ENCODE measurements at places on chromosomes 1 and 21.

- no peak for DNase-seq
Measured at GRCh38 chr21:27168084-27168483, 201.2 kb upstream of the ADAMTS5 start.

- DNase-seq = no peak
Measured at GRCh38 chr21:41477641-41478318, 30.2 kb downstream of the TMPRSS2 start.

DNA sequence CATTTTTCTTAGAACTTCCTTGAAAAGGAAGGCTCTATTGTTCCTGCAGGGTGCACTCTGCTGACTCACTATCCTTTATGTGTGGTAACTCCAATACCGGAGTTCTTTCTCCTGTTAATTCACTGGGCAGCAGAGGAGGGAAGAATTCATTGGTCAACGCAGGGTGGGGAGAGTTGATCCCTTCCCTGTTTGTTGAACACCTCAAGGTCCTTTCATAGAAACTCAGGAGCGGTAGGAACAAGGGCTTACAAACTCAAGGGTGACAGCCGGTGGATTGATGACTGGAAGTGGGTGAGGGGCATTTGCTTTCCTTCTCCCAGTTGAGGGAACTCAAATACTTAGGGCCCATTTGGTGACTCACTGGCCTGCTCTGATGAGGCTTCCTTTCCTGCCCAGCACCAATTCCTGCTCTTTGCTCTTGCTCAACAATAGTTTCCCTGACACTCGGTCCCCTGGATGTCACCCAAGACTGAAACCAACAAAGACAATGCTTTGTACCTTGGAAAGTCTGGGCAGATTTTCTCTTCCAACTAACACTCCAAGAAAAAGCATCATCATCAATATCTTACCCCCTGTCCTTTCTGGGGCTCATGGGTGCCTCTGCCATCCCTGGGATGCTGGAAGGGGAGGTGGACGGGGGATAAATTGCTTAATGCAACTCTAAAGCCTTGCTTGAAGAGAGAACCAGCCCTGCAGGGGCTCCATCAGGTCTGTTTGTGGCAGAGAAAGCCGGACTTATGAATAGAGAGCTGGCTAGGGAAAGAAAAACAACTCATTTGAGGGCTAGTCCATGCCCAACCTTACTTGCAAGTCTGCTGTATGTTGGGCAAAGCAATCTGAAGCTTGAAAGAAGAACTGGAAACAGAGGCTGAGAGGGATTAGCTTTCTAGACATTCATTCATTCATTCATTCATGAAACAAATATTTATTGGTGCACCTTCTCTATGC, 9.3 kb downstream of the SLC26A9 start:
- DNase-seq = no peak

- no peak for DNase-seq
Measured at GRCh38 chr1:170893655-170894297, 41.6 kb upstream of the MROH9 start.

DNA sequence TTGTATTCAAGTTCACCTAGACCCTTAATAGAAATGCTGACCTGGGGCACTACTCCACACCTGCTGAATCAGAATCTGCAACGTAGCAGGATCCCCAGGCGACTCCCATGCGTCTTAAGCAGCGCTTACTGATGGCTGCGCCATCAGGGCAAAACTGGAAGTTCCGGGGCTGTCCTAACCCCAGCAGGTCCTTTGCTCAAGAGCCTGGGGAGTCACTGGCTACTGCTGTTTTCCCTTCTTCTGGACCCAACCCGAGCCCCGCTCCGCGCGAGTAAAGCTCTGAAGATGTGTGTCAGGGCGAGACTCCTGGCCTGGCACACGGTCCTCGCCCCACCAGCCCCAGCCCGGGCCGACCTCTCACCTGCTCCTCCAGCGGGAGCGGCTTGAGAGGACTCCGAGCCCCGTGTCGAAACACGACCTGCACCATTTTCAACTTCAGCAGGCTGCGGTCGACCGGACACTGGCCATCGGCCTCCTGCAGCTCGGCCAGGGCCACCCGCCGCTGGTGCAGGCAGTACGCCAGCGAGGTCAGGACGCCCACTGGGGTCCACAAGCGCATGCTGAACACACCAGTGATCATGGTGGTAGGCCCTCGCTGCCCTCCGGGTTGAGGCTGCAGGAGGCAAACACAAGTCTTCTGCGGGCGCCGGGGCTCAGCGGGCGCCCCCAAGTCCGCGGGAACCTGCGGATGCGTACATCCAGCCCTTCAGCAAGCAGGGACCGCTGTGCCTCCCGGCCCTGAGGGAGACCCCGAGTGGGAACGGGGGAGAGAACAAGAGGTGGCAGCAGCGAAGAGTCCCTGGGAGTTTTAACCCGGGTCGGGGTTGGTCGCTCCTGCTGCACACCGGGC, 630 bp downstream of the ACP6 start:
- no peak for DNase-seq

DNA sequence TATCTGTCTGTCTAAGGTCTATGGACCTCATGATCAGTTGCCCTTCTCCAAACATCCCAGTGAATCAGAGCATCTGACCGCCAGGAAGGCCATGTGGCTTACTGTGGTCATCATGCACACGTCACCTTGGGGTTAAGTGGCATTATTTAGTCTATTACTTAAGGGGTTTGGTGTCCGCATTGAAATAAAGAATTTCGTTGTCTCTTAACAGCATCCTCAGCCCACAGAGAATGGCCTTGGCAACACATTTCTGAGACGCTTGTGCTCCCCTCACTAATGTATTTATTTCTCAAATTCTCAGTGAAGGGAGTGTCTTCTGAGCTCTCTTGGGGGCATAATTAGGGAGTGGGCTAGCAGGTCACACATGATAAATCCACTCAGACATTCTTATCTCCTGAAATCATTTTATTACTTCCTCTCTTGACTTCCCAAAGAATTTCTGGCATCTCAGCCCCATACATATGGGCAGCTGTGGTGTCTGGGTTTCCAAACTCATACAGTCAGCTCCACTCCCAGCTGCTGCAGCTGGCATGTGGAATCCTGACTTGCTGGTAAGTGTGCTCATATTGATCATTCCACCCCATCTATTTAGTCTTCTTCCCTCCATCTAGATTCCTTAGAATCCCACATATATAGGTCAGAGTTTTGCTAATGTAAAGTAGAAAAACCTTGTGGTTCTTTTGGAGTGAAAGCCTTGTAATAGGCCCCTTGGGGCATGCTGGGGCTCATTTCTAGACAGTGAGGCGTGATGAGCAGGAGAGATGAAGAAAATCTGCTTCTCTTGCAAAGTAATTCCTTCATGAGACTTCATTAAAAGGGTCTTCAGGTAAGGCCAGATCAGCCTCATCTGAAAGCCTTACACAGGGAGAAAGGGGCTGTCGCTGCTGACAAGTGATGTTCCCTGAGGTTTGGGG, 110.5 kb downstream of the HHAT start:
- DNase-seq = no peak

DNA sequence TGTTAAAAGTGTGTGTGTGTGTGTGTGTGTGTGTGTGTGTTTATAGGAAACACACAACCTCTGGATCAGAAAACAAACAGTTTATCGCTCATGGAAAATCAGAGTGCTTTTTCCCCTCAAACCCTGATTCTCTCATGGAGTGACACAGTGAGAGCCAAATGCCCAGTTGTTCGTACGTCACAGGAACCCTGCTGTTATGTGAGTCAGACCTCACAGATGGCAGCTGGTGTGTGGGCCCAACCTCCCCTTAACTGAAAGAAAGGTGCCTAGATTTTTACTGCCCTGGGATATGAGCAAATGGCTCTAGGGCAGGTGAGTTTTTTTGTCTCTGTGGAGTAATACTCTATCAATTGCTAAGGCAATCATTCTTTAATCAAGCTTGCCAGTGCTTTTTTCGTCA, 1788.1 kb downstream of the BRINP3 start:
- DNase-seq = no peak

DNA sequence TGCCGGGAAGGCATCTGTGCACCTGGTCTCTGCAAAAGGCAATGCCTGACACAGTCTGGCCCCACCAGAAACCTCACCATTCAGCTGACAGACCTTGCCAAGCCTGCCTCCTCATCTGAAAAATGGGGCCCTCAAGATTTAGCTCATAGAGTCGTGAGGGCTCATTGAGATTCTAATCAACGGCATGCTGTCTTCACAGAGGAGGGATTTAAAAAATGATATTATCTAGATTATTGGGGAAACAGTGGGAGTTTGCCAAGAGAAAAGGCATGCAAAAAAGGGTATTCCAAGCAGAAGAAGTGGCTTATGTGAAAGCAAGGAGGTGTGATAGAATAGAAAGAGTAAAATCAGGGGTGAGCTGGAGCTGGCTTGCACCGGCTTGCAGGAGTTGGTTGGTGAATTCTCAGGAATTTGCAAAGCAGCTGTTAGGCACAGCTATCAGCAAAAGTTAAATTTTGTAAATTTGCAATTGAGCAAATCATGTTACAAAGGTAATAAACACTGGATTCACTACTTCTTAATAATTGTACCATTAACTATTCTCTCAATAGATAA, 91.7 kb upstream of the WNT4 start:
- no peak for DNase-seq

DNA sequence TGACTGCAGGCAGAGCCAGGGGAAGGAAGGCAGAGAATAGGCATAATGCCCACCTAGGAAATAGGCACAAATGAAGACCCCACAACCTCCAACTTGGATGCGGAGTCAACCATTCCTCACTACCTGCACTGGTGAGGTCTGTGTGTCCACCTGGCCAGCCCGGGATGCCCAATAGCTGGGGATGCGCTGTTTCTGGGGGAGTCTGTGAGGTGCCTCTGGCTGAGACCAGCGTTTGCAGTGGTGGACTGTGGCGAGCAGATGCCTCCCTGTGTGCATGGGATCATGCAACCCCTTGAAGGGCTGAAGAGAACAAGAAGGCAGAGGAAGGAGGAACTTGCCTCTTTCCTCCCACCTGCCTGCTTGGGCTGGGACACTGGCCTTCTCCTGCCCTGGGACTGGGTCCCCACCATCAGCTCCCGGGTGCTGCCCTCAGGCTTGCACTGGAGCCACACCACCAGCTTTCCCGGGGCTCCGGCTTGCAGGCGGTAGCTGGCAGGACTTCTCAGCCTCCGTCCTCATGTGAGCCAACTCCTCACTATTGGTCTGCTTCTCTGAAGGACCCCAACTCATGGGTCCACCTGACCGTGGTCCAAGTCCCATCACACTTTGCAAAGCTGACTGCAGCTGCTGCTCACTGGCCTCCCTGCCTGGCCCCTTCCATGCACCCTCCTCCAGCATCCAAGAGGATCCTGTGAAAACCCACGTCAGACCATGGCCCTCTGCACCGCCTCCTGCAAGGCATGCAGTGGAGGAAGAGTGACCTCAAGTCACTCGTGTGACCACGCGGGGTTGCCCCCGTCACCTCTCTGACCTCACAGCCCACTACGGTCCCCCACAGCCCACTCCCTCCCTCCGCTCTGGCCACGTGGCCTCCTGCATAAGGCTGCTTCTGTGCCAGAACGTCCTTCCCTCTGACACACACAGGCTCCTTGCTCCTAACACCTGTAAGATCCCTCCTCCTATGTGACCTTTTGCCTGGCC, 2.7 kb upstream of the PDE9A start:
- DNase-seq = no peak

GRCh38 chr1:118290571-118290970, 105.5 kb upstream of the SPAG17 start:
- no peak for DNase-seq

DNA sequence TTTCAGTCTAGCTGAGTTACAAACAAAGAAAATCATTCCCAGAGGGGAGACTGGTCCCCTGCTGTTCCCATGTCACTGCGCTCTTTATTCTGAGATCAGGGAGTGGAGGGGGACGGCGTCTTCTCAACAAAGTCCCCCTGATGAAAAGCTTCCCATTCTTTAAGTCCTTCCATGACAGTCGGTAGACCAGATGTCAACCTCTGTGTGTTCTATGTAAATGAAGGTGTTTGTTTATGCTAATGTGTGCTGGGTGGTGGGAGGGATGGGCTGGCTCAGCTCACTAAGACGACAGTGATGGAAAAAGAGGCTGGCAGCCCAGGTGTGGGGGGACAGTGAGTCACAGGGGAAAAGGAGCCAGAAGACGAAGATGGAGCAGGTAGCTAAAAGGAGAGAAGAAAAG, 148.2 kb upstream of the KLHDC7A start:
- no peak for DNase-seq

- DNase-seq = no peak
Measured at GRCh38 chr1:19661721-19662228, 2.9 kb upstream of the HTR6 start.

- no peak for DNase-seq
Measured at GRCh38 chr1:60831780-60832179, 250.6 kb upstream of the NFIA start.

DNA sequence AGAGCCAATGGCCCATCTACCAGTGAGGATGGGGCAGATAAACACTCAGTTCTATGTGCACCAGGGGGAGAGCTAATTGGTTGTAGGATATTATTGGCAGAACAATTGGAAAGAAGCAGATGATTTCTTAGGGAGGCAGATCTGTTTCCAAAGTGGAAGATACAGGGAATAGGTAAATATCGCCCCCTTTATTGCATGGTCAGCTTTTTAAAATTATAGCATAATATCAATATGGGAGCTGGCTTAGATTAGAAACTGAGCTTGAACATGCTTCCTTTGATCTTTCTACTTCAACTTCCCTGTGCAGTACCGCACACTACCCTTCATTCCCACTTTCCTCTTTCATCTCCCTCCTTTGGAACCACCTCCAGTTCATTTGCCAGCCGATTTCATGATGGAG, 64.0 kb upstream of the PLXNA2 start:
- DNase-seq = no peak

DNA sequence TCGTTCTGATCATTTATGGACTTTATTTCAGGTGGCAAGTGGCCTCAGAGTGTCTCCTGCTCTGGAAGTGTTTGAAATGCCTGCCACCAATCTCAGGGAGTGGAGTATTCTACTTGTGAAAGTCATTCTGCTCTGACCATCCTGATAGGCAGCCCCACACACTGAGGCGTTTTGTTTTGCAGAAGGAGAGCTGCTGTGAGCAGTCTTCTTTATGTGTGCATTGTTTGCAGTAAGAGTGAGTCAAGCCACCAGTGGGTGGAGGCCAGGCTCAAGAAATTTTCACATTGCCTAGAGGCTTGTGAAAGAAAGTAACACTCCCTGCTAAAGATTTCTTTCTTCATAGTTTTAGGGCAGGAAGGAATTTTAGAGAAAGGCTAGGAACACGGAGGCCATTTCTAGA, 204.4 kb downstream of the SLC35F3 start:
- no peak for DNase-seq

DNA sequence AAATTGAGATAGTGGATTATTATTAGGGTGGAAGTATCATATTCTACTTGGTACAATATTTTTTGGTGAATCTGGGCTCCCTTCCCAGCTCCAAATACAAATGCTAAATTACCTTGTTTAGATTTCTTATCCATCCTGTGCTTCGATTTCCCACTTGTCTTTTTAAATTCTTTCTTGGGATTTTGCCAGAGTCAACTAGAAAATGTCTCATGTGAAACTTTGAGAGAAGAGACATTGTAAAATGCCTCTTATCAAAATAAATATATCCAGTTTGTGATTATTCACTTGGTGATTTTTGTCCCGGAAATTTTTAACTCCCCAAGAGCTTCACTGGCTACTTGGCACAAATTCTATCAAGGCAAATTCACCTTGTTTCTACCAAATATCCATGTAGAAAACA, 202.0 kb downstream of the FMN2 start:
- DNase-seq = no peak

- no peak for DNase-seq
Measured at GRCh38 chr1:184279911-184280458, 106.8 kb upstream of the C1orf21 start.

- DNase-seq = no peak
Measured at GRCh38 chr1:36741066-36741465, 258.4 kb upstream of the CSF3R start.
